ENCODE measurements at places on chromosomes 12 and 14.

DNA sequence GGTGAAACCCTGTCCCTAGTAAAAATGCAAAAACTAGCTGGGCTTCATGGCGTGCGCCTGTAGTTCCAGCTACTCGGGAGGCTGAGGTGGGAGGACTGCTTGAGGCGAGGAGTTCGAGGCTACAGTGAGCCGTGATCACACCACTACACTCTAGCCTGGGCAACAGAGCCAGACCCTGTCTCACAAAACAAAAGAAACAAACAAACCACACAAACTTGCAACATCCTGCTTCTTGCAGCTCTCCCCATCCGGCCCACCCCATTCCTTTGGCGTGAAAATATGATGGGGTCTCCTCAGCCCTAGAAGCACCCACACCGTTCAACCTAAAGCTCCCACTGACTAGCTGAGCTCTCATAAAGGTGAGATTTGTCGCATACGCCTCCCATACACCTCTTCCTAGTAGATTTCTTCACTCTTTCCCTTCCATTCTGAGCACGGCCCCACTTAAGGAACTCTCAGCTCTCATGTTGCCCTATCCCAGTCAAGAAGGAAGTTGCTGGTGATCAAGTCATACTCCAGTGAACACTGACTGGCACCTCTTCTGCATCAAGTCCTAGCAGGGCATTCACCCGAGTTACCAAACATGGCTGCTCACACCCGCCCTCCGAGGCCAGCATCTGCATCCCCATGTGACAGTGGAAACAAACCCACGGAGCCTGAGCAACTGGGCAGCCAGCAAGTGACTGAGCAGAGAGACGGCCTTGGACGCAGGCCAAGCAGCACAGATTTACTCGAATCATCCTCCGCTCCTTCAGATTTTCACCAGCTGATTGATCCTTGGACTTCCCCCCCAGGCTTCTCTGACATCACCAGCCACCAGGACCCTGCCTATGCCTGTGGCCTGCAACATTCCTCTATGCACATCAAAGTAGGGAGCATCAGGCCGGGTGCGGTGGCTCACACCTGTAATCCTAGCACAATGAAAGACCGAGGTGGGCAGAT lies 18.9 kb upstream of the CD27 start:
- DNase-seq = no peak

DNA sequence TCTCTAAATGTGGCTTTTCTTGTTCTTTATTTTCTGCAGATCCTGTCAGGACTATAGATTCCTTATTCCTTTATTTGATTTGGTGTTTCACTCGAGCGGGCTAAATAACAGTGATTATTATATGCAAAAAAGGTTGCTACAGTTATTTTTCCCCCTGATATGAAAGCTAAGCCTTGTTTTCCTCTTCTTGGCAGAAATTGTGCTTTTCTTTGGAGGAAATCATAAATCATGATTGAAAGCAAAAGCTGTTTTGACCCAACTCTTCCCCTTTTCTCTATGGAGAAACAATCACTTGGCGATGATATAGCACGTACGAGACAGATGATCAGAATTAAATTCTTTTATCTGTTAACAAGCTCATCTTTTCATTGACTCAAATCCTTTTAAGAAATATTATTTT lies 31.4 kb downstream of the PPFIBP1 start:
- DNase-seq = no peak

- DNase-seq = no peak
These were observed 106.2 kb upstream of the MAX start for GRCh38 chr14:65208548-65208947.

- no peak for DNase-seq
These were observed 636 bp downstream of the DUSP6 start for GRCh38 chr12:89351489-89352241.

DNA sequence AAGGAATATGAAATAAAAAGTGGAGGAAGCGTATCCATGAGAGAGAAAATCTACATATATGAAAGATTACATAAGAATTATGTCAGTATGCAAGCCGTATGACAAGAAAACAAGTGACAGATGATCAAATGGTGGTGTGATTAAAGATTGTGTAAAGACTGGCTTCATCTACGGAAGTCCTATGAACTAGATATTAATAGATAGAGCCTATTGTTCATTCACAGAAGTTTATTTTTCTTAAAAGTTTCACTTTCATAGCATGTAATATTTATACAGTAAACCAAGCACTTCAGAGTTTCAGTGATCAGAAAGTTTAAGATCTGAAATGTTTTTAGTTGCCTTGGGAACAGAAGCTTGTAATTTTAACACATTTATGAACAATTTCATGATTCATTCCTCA lies 84.5 kb downstream of the VRK1 start:
- no peak for DNase-seq

DNA sequence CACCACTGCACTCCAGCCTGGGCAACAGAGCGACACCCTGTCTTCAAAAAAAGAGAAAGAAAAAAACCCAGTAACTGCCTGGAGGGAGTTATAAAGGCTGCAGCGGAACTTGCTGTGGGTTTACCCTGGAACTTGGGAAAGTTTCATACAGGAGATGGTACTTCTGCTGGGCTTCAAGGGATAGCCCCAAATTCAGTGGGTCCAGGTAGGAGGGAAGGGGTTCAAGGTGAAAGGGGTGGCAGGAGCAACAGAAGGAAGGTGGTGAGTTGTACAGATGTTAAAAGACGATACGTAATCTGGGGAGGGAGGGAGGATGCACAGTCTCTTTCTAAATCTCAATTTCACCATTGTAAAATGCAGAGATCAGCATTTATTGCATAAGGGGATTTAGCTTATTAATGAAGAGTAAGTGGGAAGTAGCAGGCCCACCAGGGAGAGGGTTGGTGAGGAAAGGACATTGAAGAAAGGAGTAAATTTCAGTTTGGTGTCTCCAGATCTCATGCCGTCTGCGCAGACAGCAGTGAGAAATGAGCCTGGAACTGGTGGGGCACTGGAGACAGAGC lies 8.5 kb upstream of the GAS2L3 start:
- no peak for DNase-seq

- DNase-seq = no peak
These were observed 5.9 kb upstream of the SIVA1 start for GRCh38 chr14:104746934-104747481.

- DNase-seq = no peak
These were observed 24.4 kb upstream of the RBM19 start for GRCh38 chr12:113990250-113991223.

DNA sequence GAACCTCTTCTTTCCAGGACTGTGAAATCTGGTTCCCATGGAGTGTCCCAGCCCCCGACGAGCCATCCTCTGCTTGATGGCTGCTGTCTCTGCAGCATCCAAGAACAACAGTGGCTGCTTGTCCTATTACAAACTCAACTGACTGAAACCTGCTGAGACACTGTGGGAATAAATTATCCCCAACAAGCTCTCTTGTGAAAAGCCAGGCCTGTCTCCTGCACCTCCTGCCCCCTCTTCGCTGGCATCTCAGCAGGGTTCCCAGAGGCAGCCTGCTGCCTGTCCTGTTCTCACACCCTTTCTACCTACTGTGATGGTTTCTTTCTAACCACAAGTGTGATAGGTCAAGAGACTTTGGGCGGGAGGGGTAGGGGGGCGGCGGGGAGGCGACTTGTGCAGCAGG lies 180.2 kb downstream of the TSPAN9 start:
- no peak for DNase-seq

DNA sequence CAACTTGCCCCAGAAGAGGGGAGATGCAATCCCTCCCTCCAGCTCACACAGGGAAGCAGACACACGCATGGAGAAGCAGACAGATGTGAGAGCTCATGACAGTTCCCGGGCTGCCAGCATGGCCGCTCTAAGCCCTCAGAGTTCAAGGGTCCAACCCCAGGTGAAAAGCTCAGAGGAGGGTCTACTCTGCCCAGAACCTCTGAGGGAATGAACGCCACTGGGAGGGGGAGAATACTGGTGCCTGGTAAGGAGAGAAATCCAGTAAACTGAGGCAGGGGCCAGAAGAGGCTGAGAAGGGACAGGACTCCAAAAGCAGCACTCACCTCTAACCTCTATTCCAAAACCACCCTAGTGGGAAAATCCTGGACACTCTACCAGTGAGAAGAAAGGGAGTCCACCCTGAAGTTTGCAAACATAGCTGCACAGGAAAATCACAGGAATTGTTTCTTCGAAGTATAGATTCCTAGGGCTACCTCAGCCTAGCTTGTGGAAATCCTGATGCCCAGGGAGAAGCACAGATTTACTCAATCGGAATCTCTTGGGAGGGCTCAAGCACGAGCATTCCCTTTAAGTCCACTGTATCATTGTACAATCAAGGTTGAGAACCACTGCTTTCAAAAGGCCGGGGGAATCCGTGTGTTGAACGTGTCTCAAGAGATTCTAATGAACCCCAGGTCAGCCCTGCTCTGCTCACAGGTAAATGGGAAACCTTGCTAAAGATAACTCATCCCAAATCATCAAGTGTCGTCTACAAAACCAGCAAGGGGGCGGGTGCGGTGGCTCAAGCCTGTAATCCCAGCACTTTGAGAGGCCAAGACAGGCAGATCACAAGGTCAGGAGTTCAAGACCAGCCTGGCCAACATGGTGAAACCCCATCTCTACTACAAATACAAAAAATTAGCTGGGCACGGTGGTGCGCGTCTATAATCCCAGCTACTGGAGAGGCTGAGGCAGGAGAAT lies 34.3 kb upstream of the PLEKHG6 start:
- no peak for DNase-seq

GRCh38 chr12:50799908-50800307 lies 36.0 kb downstream of the ATF1 start:
- no peak for DNase-seq

- peak; percentile 69 for DNase-seq
These were observed 1.4 kb upstream of the CCDC85C start for GRCh38 chr14:99605299-99605961.

DNA sequence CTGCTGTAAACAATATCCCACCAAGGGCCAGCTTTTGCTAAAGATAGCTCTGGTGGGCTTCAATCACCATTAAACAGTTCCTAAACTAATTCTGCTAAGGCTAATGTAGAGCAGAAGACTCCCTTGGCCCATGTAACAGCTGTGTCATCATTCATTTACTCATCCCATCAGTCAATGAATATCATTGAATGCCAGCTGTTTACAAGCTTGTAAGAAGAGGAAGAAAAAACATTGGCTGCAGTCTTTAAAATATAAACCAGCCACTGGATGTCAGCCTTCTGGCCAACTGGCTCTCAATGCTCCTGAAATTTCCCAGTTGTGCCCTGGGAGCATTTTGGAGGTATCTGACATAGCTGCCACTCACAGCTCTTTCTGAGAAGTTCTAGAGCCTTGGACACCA lies 18.0 kb upstream of the MAP3K9 start:
- no peak for DNase-seq

DNA sequence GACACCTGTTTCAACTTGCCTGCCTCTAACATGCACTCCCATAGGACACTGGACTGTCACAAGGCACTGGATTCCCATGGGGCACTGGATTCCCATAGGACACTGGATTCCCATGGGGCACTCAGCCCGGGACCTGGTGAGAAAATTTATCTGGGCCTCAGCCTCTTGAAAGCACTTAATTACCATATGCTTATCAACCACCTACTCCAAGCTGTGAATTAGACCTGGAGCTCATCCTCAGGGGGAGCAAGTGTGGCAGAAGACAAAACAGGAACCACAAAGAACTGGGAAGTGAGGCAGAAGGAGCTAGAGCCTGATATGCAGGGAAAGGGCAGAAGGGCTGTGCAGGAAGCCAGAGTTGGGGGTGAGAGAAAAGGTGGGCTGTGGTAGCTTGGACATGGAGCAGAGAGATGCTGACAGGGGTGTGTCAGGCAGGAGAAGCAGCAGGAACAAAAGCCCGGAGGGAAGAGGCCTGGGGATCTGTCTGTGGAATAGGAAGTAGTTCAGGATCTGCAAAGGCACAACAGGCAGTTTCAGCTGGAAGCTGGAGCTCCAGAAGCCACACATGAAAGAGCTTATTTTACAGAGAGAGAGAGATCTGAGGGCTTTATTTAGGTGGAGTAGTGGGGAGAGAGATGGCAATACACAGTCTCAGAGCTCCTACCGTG lies 3.1 kb downstream of the KRT82 start:
- no peak for DNase-seq

DNA sequence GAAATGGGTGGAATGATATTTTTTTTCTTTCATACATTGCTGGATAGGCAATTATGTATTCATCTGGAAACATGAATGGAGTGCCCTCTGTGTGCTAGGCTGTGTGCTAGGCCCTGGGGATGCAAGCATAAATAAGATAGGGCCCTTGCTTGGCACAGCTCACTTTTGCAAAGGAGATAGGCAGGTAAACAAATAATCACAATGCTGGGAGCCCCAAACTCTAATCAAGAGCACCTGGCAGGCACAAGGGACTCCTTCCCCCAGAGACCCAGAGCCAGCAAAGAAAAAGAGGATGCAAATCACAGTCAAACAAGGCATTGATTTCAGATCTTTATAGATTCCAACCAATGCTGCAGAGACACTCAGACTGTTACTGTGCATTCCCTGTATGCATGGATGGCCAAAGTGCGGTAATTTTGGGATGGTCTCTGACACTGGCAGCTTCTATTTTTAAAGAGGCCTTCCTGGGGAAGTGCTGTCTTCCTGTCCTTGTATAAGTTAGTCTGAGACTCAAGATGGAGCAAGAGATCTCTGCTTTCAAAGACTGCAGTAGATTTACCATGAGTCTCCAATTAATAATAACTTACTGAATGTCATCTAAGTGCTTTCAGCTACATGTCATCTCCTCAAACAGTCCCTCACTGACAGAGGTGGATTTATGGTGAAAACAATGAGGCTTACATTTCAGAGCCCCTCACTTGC lies 45.1 kb upstream of the CPM start:
- DNase-seq = no peak

DNA sequence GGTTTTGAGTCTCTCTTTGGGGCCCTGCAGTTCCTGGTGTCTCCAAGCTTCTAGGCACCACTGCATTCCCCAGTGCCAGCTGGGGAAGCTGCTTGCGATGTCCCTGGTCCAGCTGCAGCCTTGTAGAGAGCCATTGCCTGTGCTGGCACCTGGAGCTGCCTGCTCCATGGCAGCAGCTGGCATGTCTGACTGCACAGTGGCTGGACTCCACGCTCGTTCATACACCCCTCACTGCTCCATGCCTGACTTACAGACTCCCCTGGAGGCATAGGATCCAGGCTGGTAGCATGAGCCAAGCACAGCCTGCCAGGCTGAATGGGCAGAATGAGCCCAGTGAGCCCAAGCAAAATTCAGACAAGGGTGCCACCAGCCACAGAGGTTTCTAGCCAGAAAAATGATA lies 21.8 kb upstream of the WDR20 start:
- no peak for DNase-seq

DNA sequence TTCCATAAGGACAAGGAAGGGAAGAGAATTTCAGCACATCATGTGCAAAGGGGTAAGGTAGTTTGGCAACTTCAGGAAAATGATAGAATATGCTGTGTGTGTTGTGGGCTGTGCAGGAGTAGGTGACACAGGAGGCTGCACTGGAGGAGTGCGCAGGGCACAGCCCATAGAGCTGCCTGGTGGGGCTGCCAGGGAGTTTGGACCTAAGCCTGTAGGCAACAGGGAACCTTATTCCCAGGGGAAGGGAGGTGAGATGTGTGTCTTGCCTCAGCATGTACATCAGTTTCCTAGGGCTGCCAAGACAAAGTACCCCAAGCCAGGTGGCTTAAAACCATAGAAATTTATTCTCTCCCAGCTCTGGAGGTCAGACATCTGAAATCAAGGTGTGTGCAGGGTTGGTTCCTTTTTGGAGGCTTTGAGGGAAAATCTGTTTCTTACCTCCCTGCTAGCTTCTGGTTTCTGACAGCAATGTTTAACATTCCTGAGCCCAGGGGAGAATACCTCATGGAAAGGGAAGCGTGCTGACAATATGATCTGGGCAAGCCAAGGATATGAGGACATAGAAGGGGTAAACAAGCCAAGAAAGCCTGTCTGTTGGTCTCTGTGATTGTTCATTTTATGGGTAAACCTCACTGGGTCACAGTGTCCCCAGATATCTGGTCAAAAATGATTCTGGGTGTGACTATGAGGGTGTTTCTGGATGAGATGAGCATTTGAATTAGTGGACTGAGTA lies 174.0 kb upstream of the NTF3 start:
- DNase-seq = no peak
